Fibroblast of skin of left biceps (primary cell): ENCODE measurements at places on chromosomes 1 and 21.

- no peak for DNase-seq
These were observed 24.8 kb upstream of the KCTD3 start for GRCh38 chr1:215542301-215542700.

DNA sequence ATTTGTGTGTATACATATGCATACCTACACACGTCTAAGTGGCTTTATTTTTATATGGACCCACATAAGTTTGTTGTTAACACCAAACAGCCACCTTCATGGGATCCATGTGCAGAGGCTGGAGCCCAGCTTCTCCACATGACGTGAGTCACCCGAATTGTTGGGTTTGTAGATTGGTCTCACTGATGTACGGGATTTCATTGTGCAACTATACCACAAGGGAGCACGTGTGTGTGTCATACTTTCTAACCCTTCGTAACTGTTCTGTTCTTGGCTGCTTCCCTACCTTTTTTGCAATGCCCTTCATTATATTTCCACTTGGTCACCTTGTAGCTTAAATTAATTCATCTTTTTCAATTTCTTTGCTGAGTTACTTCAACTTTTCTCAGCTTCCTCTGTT lies 21.0 kb downstream of the SPRTN start:
- peak; percentile 49 for DNase-seq

DNA sequence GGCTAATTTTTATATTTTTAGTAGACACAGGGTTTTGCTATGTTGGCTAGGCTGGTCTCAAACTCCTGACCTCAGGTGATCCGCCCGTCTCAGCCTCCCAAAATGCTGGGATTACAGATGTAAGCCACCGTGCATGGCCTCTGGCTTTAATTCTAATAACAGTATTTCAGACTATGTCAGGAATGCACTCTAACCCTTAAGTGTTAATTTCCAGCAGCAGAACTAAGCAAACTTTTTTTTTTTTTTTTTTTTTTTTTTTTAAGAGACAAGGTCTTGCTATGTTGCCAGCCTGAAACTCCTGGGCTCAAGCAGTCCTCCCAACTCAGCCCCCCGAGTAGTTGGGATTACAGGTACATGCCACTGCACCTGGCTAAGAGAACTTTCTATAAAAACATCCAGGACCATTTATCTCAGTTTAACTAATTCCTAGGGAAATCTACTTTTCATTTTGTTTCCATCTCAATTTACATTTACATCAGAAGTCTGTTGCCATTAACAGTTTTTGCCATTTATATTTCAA lies 6.5 kb downstream of the DCAF8 start:
- no peak for DNase-seq

DNA sequence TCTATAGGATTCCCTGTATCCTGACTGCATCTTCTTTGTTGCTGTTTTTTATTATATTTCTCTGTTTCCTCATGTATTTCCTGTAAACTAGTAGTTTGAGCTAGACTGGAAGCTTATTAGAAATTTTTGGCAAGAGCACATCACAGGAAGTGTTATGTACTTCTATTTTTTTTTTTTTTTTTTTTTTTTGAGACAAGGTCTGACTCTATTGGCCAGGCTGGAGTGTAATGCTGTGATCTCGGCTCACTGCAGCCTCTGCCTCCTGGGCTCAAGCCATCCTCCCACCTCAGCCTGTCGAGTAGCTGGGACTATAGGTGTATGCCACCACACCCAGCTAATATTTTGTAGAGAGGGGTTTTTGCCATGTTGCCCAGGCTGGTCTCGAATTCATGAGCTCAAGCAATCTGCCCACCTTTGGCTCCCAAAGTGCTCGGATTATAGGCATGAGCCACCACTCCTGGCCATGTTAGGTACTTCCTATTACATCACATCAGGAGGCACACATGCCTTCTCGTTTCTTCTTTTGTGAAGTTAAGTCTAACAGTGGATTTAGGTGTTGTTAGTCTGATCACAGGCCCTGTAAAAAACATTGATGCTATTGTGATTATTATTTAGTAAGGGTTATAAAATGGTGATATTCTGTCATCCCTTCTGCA lies 12.5 kb downstream of the C1orf21 start:
- no peak for DNase-seq

DNA sequence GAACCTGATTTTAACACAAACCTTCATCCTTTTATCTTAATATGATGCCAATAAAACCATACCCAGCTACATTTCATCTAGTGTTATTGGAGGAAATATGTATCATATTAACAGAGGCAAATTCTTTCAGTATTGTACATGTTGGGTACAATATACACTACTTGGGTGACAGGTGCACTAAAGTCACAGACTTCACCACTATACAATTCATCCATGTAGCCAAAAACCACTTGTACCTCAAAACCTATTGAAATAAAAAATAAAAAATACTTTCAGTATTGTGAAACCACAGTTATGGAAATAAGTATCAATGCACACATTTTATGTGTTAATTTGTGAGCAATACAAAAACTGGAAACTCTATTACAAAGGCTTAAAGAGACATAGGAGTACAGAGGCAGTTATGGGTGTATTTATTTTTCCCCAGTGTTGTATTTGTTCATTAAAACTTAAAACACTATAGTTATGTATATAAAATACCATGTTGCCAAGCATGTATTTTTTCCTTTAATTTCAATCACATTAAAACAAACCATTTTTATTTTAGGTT lies 25.1 kb upstream of the GPR88 start:
- no peak for DNase-seq

DNA sequence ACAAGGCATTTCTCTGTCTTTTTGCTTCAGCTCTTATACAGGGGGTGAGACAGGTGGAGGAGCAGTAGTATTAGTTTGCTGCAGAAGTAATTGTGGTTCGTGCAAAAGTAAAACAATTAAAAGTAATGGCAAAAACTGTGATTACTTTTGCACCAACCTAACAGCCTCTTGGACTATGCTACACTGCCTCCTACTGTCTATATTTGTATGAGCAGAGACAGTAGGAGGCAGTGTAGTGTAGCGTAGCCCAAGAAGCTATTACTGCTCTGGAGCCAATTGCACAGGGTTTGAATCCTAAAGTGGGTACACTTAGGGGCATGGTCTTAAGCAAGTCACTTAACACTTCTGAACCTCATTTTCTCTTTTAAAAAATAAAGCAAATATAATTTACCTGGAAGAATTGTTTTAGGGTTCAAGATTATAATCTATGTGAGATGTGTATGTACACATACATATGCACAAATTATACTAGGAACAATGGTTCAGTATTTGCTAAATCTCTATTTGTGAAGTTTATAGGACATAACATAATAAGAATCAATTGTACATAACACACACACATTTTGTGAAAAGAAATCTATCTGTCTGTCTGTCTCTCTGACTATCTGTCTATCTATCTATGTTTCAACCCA lies 103.8 kb downstream of the BRINP3 start:
- DNase-seq: no peak

DNA sequence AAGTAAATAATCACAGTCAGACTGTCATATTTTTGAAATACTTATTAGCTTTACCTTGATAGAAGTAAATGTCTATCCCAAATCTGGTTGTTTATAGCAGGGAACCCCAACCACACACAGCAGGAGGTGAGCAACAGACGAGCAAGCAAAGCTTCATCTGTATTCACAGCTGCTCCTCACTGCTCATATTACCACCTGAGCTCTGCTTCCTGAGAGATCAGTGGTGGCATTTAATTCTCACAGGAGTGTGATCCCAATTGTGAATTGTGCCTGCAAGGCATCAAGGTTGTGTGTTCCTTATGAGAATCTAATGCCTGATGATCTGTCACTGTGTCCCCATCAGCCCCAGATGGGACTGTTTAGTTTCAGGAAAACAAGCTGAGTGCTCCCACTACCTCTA lies 104.3 kb downstream of the GPATCH2 start:
- no peak for DNase-seq

DNA sequence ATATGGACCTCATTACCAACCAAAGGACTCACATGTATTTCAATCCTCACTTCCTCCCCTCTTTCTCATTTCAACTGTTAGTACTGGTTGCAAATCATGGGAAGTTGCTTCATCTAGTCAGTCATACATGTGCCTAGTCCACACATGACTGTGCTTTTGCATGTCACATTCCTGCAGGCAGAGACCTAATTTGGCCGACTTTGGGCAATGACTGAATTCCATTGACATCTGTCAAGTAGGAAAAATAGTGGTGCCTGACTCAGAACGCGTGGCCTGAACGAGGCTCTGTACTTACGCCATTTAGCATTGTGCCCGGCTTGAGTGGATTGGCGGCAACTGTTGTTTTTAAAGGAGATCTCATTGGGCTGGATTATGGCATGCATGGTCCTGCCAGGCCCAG lies 18.0 kb downstream of the PTPRU start:
- no peak for DNase-seq

DNA sequence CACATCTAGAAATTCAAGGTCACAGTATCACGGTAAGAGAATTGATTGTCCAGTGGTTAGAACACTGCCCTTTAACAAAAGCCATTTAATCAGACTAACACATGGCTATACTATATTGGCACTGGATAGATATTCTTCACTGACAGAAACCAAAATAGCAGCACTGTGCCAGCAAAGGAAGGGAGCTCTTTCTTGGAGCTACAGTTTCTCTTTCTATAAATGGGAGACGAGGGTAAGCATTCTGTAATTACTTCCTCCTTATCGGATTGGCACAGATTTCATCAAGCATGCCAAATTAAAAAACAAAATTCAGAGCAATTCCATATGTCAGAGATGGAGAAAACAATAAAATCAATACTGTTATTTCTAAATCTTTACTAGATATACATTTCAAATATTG lies 115.7 kb upstream of the CACYBP start:
- no peak for DNase-seq

GRCh38 chr1:244958593-244958992 lies 94.2 kb upstream of the HNRNPU start:
- no peak for DNase-seq

GRCh38 chr1:173508541-173508940 lies 31.4 kb downstream of the PRDX6 start:
- DNase-seq: no peak

DNA sequence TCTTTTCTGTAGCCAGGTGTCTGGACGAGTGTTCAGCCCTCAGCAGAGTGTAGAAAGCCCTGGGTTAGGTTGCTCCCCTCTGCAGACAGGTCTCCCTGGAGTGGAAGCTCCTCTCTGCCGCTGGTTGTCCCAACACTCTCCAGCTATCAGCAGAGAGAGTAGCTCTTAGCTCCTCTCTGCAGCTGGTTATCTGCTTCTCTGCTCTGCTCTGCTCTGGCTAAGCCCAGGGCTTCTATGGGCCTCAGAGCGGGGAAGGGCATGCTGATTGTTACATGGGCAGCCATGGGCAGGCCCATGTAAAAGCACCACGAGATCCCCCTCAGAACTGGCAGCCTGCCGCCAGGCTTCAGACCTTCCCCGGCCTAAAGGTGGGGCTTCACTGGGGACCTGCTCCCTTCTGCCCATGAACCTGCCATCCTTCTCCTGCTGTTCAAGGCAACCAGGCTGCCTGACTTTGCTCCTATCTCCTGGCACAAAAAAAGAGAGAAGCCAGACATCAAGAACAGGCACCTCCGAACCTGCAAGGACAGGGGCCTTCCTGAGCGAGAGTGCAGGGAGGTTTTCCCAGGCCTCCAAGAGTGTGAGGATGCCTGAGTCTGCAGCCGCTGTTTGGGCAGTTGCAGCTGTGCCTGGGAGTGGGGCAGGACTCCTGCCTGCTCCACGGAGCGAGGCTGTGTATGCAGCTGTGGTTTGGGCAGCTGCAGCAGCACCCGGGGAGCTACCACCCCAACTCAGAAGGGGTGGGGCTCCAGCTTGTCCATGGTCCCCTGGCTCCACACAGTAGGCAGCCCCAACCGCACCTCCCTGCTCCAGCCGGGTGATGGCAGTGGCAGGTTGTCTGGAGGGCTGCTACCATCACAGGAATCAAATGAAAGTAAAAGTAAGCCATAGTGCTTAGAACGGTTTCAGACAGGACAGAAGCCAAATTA lies 973.7 kb downstream of the LTN1 start:
- no peak for DNase-seq

- no peak for DNase-seq
These were observed 5.1 kb downstream of the HLX start for GRCh38 chr1:220884109-220884980.

DNA sequence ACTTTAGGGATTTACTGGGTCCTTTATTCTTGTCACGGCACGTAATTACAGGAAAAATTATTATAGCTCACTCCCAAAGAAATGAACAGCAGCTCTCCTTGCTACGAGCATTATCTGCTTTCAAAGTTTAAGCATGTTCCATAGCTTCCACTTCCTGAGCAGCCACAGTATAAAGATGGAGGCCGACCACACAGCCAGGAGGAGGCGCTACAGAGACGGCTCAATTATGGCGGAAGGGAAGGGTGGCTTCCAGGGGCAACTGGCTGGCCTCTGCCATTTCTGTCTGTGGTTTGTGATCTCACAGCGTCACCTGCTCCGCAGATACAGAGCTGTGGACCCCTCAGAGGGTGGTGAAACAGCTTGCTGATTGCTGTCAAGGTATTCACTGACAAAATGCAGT lies 212.3 kb upstream of the GREM2 start:
- DNase-seq: no peak

DNA sequence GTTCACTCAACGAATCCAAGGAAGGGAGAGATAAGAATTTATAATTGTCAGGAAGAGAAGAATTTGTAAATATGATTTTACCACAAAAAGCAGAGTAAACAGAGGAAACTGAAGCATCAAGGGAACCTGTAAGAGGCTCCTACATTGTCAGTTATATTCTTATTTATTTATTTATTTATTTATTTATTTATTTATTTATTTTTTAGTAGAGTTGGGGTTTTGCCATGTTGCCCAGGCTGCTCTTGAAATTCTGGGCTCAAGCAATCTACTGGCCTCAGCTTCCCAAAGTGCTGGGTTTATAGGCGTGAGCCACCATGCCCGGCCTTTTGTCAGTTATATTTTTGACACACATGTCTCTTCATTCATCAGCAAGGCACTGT lies 47.1 kb downstream of the FCRL3 start:
- DNase-seq: no peak

- no peak for DNase-seq
These were observed 14.8 kb upstream of the ZNF669 start for GRCh38 chr1:247118946-247119446.

- DNase-seq: no peak
These were observed 739 bp downstream of the SMG5 start for GRCh38 chr1:156281693-156282478.

GRCh38 chr1:185487936-185488335 lies 170.9 kb upstream of the IVNS1ABP start:
- no peak for DNase-seq
